ENCODE measurements at places on chromosomes 12 and 14.

- no peak for DNase-seq
Measured at GRCh38 chr14:38808734-38809455, 294.1 kb downstream of the SEC23A start.

GRCh38 chr12:109894939-109895338 lies 5.1 kb upstream of the TCHP start:
- no peak for DNase-seq

GRCh38 chr12:16605642-16606116 lies 283 bp downstream of the LMO3 start:
- no peak for DNase-seq

- DNase-seq: peak; percentile 41
Measured at GRCh38 chr12:55188974-55189556, 31.8 kb upstream of the OR10A7 start.

- no peak for DNase-seq
Measured at GRCh38 chr12:29050503-29050902, 98.6 kb upstream of the FAR2 start.

- no peak for DNase-seq
Measured at GRCh38 chr12:4107436-4107878, 166.1 kb upstream of the CCND2 start.

- no peak for DNase-seq
Measured at GRCh38 chr12:92147491-92147890, 1.8 kb upstream of the BTG1 start.

GRCh38 chr14:67207810-67208209 lies 18.6 kb downstream of the GARIN2 start:
- DNase-seq: no peak

DNA sequence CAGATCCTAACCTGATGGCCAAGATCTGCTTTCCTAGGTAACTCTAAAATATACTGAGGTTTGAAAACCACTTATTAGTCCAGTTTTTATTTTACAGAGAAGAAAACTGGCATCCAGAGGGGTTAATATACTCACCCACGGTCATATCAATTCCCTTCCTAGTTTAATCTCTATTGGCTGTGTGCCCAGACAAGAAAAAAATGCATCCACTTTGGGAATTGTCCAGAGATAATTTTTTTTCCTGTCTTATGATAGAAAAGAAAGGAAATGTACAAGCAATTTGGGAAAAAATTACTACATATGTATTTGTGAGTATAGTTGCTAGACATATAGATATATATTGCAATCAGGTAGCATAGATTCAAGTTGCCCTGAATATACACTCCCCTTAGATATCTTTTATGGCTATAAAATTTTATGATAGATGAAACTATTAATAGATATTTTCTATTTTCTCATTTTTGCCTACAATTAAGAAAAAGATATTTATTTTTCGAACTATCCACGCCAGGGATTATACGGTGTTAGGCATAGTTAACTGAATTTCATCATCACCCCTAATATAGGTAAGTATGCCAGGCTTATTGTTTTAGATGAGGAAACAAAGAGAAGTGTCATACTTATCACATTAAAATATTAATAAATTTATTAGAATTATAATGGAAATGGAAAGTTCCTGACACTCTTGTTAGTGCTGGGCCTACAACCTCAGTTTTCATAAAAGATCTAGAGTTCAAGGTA lies 100.5 kb upstream of the SLC38A2 start:
- DNase-seq: no peak

DNA sequence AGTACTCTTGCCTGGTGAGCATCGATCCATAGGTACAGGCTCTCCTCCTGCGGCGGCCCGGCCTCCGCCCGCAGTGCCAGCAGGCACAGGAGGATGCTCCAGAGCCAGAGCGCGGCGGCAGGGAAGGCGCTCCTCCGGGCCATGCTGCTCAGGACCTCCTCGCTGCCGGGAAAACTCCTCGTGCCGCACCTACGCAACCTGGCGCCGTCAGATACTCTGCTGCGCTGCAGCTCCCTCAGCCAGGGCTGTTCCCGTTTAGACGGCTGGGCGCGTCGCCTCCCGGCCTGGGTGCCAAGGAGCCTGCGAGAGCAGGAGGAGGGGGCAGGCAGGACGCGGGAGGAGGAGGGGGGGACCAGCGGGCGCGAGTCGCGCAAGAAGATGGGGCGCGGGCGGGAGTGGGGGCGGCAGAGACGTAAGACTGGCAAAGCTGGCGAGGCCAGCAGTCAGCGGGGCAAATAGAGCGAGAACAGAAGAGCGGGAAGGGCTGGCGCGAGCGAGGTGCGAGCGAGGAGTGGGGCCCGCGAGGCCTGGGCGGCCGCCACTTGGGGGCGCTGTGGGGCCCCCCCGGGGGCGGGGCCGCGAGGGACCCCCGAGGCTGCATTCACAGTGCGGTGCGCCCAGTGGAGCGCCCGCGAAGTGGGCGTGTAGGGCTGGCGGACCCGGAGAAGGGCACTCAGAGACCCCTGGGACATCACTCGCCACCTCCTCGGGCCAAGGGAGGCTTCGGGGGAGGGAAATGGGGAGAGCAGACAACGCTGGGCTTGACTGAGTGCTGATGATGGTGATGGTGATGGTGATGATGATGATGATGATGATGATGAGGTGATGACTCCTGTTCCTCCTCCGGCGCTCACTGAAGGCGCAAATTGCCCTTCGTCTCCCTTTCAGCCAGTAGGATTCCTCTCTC lies at the start of gene WIF1:
Gene WIF1 (minus strand): TSS at position 257 of the 907 bp plus-strand sequence. CDS start 114 bp downstream, at position 143.
- no peak for DNase-seq

DNA sequence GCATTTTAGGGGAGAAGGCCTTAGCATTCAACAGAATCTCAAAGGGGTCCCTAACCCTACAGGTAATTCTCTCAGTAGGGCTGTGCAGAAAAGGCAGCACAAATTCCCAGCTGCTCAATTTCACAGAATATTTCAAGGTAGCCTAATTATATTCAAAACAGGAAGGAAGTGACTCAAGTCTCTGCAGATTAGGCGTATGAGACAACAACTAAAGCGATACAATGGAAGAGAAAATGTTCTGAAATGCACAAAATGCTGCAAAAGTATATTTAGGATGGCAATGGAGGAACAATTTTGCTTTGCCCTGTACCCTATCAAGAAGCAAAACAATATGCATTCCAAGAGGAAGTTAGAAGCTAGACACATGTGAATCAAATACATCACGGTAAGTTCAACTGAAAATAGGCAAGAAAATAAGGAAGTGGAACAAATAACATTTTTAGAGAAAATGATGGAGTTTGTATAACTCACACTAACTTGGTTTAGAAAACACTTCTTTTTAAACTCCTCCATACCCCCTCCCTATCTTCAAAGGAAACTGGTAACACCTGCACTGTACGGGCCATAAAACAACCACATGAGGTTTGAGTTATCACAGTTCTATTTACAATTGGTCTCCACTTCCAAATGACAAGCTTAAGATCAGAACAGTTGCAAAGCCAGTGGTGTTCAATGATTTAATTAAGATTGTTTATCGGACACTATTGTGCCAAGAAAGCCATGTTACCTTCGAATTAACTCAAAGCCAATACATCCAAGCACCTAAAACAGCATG lies 1.6 kb downstream of the GIT2 start:
- no peak for DNase-seq

DNA sequence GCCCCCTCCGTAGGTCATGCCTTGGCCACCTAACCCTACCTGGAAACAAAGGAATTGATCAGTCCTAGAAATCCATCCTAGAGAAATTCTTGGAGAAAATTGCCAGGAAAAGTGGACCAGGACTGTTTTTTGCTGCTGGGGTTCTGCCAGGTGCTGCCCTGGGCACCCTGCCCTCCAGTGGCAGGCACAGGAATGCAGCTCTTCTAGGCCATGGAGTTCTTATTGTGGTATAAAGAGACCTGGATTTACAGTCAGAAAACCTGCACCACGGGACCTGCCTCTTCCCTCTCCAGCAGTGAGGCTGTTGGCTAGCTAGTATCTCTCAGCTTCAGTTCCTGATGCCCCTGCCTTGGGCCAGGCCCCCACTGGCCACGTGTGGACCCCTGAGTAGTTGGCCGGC lies 59.7 kb downstream of the SLC24A4 start:
- no peak for DNase-seq

- no peak for DNase-seq
Measured at GRCh38 chr12:76878099-76878898, 520 bp downstream of the CSRP2 start.

GRCh38 chr14:73293782-73294781 lies 56.8 kb downstream of the PAPLN start:
- DNase-seq: no peak

GRCh38 chr12:113172185-113172584 lies 13.1 kb downstream of the DDX54 start:
- DNase-seq: no peak

DNA sequence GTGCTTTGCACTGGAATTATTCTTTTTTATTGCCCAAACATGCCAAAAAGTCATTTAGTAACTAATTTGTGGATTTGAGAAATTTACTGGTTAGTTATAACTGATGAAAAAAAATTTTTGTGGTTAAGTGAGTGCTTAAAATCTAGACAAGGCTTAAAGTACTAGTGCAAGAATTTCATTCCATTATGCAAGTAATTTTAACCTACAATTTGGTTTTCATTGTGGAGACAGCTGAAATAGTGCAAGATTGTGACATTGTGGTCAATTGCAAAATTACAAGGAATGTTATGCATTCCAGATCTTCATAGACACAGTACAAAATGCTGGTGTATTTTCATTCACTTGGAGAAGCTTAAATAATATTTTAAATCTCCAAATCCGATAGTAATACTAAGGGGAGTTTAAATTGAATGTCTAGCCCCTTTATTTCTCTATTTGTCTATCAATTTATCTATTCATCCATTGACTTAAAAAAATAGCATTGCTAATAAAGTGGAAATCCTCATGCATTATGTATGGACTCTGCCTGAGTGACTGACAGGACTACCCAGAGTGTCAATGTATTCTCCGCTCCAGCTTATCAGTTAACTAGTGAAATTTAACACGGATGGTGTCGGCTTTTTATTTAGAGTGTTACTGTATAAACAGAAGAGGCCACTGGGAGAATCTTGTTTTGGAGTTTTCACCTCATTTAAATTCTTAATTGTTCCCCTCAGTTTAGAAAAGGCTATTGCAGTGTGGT lies 125.9 kb downstream of the ALX1 start:
- peak; percentile 41 for DNase-seq

GRCh38 chr12:7542813-7543212 lies 39.2 kb upstream of the CD163 start:
- DNase-seq: peak; percentile 29

DNA sequence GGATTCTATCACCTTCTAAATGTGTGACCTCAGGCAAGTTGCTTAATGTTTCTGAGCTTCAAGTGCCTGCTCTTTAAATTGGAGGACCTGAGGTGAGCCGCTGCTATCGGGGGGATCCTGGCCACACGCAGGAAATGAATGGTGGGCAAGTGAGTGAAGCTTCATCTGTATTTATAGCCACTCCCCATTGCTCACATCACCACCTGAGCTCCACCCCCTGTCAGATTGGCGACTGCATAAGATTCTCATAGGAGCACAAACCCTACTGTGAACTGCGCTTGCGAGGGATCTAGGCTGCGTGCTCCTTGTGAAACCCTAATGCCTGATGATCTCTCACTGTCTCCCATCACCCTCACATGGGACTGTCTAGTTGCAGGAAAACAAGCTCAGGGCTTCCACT lies 158.6 kb upstream of the CCND2 start:
- no peak for DNase-seq

- DNase-seq: no peak
Measured at GRCh38 chr14:98122527-98122926, 1149.5 kb downstream of the BCL11B start.

DNA sequence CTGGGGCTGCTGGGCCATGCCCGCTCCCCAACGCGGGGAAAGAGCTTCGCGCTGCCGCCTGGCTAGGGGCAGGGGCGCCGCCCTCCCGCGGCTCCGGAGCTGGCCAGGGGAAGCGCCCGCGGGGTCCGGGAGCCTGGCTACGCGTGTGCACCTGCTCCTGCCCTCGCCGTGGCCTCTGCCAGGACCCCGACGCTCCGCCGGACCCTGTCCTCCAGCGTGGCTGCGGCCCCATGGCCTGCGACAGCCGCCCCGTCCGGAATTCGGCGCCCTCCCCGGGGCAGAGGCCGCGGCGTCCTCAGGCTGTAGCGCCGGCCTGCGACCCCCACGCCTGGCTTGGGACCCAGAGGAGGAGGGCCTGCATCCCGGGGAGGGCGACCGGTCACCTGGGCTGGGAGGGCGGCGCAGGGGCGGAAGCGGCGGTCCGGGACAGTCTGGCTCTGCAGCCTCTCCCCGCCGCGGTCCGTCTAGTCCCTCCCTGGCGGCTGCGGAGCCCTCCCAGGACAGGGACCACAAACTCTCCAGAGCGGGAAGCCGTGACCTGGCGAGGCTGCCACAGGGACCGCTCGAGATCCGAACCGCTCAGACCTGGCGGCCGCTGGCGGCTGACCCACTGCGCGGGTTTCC lies 85.6 kb downstream of the ALG10 start:
- no peak for DNase-seq

DNA sequence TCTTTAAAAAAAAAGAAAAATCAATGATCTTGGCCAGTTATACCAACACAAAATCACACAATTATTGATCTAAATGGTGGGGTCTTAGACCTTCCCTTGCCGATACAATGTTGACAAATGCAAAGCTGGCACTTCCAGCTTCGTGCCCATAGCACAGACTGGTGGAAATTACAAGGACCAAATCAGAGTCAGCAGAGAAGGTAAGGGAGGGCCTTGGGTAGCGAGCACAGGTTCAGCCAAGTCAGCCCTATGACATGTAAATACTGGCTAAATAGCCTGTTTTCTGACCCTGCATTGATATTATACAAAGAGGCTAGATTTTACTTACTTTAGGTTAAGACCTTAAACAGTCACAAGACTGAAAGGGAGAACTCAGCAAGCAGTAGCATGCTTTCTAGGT lies 30.3 kb upstream of the WDR89 start:
- DNase-seq: no peak

- no peak for DNase-seq
Measured at GRCh38 chr14:89684139-89684538, 267.1 kb upstream of the FOXN3 start.

- no peak for DNase-seq
Measured at GRCh38 chr12:57838594-57839302, 7.8 kb downstream of the CTDSP2 start.

DNA sequence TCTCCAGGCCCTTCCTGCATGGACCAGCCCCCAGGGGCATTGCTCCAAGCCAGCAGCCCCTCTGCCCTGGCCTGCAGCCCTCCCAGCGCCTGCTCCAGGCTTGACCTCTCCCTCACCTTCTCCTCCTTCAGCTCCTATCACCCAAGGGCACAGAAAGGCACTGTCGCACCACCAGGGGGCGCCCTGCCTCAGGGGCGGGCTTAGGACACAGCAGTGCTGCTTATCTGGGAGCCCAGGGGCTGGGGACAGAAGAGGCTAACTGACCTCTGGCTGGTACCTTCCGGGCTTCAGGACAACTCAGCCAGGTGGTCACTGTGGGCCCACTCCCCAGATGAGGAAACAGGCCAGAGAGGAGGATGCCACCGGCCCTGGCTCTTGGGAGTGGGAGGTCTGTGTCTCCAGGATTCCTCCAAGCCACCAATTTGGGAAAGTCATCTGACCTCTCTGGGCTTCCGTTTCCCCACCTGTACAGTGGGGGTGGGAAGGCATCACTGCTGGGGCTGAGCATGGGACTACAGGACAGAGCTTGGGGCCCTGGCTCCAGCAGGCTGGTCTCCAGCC lies 25.3 kb upstream of the GPR132 start:
- DNase-seq: no peak
